ENCODE measurements at places on chromosomes 13 and 19.

DNA sequence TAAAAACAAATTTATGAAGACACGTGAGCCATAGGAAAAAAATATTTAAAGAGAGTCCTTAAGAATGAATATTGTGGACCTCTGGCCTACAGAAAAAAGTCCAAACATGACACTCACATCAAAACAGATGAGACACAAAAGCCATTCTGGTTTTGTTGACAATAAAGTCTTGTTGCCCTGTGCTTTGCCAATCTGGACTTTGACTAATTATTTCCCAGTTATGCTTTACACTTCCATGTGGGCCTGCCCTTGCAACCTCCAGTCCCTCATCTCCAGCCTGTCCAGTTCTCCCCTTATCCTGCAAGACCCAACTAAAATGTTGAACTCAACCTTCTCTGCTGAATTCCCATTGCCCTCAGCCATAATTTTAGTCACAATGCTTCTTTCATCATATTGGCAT, 184.5 kb upstream of the SERP2 start:
- DNase-seq, result no peak

- no peak for DNase-seq
Measured at GRCh38 chr19:3963458-3964255, 7.2 kb downstream of the DAPK3 start.

- DNase-seq, result no peak
Measured at GRCh38 chr13:36413161-36413560, 19.1 kb upstream of the CCNA1 start.

DNA sequence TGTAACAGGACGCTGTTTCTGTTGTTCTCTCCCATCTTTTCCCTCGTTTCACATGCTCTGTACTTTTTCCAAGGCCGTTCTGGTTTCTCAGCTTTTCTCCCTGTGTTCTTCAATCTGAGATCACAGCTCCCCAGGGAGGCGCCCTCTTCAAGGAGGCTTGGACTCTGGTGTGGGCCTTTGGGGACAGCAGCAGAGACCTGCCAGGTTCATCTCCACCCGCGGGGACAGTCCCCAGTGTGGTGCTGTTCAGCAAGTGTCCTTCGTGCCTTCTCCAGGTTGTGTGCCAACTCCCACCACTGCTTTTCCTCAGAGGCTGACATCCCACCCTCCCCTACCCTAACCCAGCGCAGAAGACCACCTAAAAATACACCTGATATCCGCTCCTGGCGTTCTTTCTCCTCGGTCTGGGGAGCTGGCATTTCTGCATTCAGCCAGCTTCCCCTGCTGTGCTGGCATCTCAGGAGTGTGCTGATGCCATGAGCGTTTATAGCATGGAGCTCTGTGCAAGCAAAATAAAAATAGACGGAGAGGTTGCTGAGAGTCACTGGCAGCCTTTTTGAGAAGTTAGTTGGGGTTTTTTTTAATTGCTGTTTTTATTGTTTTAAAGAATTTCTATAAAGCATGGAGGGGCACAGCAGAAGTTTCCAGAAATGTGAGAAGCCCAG, 149.4 kb downstream of the STK24 start:
- no peak for DNase-seq

DNA sequence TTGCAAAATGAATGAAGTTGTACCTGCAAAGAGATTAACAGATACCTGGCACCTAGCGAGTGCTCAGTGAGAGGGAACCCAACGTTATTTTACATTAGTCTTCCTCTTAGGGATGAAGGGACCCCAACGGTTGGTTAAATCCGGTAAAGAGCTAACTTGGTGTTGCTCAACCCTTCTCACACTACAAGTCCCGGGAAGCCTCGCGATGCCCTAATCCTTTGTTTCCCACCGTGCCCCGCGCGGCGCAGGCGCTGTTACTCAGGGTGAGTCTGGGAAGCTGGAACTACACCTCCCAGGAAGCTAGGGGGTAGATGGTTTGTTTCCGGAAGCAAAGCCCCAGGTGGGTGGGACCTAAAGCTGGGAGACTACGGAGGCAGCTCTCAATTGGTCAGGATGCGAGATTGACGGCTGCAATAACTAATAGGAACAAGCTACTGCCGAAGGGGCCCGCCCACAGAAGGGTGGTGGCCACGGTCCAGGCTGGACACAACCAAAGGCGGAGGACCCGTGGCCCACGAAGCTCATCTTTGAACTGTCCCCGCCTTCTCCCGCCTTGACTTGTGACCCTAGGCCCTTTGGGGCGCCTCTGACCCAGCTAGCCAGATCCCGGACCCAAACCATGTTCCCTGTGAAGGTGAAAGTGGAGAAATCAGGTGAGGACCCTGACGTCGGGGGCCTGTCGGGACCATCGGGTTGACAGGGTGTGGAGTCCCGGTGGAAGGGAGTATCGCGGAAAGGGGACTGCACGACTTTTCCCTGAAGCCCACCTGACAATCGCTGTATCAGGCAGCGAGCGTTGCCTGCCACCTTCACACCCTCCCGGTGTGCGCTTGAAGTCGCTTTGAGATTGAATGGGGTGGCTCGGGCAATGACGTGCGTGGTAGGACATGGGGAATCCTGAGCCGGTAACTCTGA, at the start of gene LIN37:
TSS of gene LIN37 (plus strand) at position 471 of the 915 bp plus-strand sequence. CDS start at position 620, 149 bp downstream.
- peak; percentile 98 for DNase-seq

GRCh38 chr19:21626924-21627697, 121.7 kb downstream of the ZNF429 start:
- DNase-seq, result no peak

GRCh38 chr19:35267818-35268535, 785 bp upstream of the USF2 start:
- peak; percentile 76 for DNase-seq

DNA sequence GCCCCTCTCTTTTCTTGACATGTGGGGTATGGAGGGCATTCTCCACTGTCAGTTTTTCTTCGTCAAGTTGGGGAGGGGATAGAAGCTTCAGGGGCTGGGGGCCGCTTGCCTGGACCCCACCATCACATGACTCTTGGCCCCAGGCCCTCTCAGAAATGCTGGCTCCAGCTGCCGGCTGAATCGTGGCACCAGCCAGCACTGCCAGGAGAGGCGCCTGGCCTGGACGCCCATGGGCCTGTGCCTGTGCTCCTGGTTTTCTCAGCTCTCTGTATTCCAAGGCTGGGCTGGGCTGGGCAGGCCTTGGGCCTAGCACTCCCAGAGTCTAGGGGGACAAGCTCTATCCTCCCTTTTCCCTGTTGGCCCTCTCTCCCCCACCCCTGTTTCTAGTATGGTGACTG, 38.6 kb downstream of the LYL1 start:
- no peak for DNase-seq

DNA sequence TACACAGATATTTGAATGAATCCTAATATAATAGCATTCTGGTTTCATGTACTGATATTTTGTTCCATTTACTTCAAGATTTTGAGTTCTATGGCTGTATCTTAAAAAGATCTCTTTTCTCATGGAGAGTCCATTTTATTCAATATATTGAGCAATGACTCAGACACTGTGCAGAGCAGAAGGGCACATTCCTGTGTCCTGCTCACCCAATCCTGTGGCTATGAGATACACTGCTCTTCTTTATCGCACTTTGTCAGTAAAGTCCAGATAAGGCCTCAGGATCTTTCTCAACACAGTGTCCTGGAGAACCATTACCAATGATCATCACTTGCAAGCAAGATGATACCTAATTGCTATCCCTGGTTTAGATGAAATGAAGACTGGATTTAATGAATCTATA, 155.0 kb downstream of the CYSLTR2 start:
- no peak for DNase-seq

GRCh38 chr13:27583645-27584044, 36.7 kb downstream of the LNX2 start:
- DNase-seq, result no peak

DNA sequence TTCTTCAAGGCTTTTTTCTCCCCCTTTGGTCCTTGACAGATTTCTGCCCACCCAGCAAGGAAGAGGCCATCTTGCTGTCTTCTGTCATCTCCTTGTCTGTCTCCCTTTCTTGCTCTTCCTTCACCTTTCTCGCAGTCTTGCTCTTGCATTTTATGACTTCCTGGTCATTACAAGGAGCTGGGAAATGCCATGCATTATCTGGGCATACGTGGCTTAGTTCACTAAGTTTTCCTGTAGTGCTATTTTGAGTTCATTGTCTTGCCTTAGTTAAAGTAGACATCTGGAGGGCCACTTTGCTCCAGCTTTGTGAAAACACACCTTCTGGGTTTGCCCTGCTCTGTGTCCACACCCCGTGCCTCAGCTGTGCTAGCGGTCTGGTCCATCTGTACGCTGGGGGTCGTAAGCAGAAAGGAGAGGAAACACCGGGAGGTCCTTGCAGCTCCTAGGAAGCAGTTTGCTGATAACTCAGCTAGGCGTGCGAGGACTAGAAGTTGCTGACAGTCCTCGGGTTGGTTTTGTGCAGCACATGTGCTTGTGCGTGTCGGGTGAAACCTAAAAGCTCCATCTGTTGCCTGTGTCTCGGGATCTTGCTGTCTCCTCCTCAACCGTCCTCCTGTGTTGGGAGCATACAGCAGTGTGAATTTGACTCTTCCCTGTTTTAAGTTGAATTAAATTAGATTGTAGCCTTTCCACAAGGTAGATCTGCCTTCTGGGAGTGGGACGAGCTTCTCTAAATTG, 59.4 kb downstream of the ARHGEF7 start:
- no peak for DNase-seq

- DNase-seq, result no peak
Measured at GRCh38 chr19:51458899-51459505, 748 bp upstream of the SIGLEC8 start.

- no peak for DNase-seq
Measured at GRCh38 chr13:110042253-110042950, 256.0 kb upstream of the IRS2 start.

DNA sequence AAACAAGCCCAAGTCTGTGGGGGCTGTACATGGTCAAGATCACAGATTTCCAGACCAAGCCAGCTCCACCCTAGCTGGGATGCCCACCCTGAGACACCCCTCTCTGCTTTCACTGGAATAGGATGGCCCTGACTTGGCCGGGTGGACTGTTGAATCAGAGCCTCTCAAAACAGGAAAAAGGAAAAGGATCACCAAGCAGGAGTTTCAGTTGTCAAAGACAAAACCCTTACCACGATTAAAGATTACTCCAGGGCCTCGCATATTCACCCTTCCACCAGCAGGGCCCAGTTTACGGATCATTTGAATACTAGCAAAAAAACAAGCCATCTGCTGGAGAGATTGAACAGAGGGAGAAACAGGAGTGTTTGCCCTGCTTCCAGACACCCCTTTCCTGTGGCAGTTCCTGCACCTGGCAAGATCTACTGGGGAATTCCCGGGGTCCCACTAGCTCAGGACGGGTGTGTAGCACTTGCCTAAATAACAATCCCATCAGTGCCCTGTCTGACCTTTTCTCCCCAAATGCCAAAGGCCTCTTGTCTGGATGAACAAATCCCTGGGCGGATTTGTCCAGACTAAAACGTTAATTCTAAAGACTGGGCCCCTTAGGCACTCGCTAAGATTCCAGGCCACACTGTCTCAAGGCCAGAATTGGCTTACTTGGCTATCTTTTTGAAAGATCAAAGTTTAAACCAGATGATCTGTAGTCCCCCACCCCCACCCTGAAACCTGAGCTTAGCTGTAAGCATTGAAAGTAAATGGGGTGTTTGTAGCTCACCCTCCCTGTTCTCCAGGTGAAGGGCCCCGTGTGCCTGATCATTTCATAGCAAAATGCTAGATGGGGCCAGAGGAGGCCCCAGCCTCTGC, 38.4 kb downstream of the ACTN4 start:
- no peak for DNase-seq

DNA sequence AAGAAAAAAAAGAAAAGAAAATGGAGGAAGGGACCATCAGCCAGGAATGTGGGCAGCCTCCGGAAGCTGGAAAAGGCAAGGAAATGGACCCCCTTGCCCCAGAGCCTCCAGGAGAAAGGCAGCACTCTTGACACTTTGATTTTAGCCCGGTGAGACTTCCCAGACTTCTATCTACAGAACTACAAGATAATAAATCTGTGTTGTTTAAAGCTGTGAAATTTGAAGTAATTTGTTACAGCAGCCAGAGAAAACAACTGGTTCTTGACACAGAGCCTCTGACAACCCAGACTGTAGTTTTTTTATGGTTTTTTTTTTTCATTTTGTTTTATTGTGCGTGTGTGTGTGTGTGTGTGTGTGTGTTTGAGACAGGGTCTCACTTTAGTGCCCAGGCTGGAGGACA, 7.6 kb downstream of the CTU1 start:
- no peak for DNase-seq

- no peak for DNase-seq
Measured at GRCh38 chr13:41678848-41679247, 221.5 kb downstream of the RGCC start.

GRCh38 chr13:34914416-34914815, 27.7 kb upstream of the NBEA start:
- DNase-seq, result no peak

DNA sequence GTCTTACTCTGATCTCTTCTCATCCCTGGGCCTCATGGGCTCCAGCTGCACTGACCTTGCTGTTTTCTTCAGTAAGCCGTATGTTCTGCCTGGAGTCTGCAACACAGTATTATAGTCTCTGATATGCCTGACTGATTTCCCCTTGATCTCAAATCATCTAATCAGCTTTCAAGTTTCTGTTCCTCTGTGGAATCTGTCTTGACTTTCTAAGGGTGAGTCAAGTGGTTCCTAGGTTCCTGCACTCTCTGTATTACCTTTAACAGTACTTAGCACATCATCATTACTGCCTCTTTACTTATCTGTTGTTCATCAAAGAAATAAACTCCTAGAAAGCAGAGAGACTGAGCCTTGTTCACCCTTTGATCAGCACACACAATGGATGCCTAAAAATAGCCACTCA, 350.7 kb downstream of the LMO7 start:
- DNase-seq, result no peak

- no peak for DNase-seq
Measured at GRCh38 chr13:79226938-79227337, 179.1 kb downstream of the RBM26 start.

- DNase-seq, result no peak
Measured at GRCh38 chr13:46654951-46655350, 102.0 kb downstream of the LRCH1 start.

DNA sequence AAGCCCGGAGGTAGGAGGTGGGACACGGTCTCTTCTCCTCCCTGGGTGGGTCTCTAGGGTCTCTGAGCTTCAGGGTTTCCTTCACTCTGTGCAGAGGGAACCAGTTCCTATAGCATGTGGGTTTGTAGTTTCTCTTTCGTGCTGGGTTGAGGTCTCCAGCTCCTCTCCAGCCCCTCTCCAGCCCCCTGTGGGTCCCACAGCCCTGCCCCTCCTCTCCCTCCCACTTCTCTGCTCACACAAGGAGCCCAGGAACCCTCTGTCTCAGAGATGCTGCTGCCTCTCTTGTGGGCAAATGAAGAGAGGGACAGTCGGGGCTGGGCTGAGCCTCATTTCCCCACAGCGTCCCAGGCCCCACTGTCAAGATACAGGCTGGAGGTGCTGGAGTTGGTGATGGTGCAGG, 1.4 kb downstream of the SIGLEC7 start:
- DNase-seq, result no peak

DNA sequence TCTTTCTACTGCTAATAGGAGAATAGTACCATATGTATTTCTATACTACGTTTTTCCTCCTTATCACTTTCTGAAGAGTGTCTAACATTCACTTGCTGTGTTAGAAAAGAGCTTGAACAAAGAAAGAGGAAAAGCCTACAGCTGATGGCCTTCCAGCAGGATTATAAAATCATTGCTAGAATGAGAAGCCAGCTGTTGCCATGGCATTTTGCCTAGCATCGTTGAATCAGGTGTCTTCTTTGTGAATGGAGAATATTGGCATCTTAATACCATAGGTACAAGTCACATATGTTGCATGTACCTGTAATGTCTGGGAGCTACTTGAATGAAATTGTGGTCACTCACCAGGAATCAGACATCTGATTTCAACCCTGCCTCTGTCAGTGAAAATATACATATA, 1174.9 kb downstream of the PCDH17 start:
- no peak for DNase-seq

Measured in stimulated activated CD4-positive, alpha-beta T cell treated with anti-CD3 and anti-CD28 coated beads, Interleukin-2, amount 100 ng/mL, for 24 hours (primary cell).